ENCODE measurements at places on chromosomes 6 and 20. TPM values are rescaled to one million over a fixed set of nuclear protein-coding genes. Genes with fewer than 3 reads are reported as not detected.

NKX2-2 gene
- not detected for total RNA-seq

ADTRP gene
- 3.9 TPM for total RNA-seq

SMLR1 gene
- not detected for total RNA-seq

RBPJL gene
- total RNA-seq = not detected

EPHA7 gene
- not detected for total RNA-seq

WFDC5 gene
- not detected for total RNA-seq

TREM2 gene
- total RNA-seq = 0.73 TPM

GRCh38 chr6:130105996-130106704 lies 87.8 kb downstream of the L3MBTL3 start:
- no peak for DNase-seq

- no peak for DNase-seq
Observed at GRCh38 chr6:105069821-105070445, 109.9 kb downstream of the POPDC3 start.

DNA sequence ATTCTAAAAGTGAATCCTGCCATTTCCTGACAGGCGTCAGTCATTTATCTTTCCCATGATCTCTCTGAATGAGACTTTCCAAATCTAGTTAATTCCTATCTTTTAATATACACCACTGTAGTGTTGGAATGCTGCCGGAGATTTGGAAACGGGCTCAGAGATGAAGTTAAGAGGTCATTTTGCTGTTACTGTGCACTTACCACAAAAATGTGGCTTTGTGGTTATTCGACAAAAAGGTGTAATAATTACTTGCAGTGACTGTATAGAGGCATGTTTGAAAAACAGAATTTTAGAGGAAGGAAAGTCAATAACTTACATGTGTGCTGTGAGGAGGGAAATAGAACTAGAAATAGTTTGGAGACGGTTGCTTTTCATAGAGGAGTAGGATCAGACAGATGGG lies 460.2 kb upstream of the BTBD3 start:
- DNase-seq = no peak

GRCh38 chr6:128519931-128520435 lies 416 bp downstream of the PTPRK start:
- peak; percentile 12 for DNase-seq

DNA sequence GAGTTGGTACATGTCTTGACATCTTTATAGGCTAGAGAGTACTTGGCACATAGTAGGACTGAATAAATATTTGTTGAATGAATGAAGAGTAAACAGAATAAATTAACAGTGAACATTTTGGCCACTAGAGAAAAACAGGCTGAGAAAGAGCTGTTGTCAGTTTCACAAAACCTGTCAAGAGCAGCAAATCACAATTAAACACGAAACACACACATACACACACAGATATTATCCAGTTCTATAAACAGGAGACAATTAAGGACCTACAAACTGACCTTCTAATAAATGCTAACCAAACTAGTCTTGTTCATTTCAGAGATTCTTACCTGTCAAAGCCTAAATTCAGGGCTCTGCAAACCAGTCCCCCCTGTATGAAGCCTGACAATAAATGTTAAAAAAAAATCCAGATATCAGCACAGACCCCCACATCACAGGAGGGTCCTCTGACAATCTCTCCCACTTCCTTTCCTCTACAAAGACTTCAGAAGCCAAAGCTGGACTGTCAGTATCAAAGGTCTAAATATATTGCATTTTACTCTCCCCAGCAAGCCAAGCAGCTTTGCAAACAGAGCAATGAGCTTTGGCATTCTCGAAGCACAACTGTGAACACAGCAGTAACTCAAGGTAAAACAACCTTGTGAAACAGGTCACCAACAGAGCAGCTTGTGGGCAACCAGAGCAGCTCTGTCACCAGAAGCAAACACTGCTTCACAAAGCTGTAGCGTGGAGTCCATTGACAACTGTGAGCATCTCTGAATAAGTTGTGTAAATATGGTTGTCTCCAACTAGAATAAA lies 229.9 kb downstream of the TBXT start:
- DNase-seq = no peak

- peak; percentile 84 for DNase-seq
Observed at GRCh38 chr6:139291813-139292619, at the start of gene TXLNB. TSS of gene TXLNB (minus strand) at chr6:139291998. CDS start at chr6:139288899, 3,099 bp downstream.

DNA sequence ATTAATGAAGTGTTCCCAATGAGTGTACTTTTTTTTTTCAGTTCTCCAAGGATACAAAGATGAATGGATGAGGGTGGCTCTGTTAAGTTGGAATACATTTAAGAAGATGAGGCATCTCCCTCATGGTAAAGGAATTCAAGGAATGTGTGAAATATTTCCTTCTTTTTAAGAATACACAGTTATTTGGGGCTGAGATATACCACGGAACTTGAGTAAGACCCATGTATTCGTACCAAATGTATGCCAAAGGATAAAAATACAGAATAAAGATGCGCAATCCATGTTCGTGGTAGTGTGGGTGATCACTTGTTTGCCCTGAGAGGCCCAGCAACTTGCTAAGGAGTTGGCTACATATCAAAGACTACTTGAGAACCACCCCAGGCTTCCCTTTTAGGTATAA lies 164.2 kb upstream of the TCF21 start:
- DNase-seq = no peak

DNA sequence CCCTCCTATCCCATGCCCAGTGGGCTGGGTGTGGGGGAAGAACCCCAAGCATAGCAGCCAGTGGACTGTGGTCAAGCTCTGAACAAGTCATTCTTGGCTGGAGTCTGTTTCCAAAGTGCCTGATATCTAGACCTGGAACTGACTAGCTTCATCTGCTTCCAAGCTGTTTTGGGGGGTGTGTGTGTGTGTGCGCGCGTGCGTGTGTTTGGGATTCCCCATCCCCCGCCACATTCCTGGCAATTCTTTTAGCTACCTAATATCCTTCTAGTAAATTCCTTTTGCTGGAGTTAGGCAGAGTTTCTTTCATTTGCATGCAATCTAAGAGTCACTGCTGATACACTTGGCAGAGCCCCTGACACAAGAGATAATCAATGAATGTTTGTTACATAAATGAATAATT lies 7.8 kb downstream of the PAK5 start:
- DNase-seq = no peak

DNA sequence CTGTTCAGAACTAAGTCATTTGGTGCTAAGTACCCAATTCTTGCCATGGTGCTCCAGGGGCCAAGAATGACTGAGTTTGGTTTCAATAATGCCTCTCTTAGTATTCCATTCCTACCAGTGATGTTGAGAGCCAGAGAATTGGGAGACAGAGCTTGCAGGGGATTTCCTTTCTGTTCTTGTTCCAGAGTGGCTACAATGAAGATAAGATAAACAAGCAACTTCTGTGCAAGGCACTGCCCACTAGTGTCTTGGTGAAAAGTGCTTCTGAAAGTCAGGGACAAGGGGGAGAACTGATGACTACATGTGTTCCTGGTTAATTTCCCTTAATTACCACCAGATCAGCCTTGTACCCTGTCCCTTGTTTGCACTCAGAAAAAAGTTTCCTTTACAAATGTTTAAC lies 421.6 kb downstream of the BCKDHB start:
- no peak for DNase-seq

DNA sequence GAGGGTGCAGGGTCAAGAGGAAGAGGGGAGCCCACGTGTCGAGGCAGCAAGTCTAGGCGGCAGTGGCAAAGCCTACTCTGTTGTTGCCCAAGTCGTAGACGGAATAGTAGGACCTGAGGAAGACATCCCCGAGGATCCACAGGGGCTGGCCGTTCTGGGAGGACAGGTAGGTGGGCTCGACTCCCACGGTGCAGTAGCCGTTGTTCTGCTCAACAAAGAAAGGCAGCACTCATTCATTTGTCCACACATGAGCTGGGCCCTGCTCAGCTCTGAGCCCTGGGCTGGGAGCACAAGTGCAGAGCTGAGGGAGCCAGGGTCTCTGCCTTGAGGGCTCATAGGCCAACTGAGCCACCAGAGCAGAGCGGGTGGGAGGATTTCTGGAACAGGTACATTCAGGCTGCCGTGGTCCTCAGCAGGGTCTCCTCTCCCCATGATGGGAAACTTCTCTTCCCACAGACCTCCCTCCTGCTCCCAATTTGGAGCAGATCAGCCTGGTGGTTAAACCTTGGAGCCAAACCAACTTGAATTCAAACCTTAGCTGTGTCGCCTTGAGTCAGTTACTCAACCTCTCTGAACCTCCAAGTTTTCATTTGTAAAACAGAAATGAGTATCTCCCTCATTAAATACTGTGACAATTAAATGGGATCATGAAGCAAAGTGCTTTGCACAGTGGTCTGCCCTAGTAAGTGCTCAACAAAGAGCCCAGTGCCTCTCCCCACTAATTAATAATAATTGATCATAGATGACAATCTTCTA lies 1.6 kb upstream of the TFEB start:
- no peak for DNase-seq

- DNase-seq = no peak
Observed at GRCh38 chr6:141963543-141964295, 169.0 kb upstream of the GJE1 start.

GRCh38 chr20:8183526-8183925 lies 51.5 kb downstream of the PLCB1 start:
- DNase-seq = no peak

DNA sequence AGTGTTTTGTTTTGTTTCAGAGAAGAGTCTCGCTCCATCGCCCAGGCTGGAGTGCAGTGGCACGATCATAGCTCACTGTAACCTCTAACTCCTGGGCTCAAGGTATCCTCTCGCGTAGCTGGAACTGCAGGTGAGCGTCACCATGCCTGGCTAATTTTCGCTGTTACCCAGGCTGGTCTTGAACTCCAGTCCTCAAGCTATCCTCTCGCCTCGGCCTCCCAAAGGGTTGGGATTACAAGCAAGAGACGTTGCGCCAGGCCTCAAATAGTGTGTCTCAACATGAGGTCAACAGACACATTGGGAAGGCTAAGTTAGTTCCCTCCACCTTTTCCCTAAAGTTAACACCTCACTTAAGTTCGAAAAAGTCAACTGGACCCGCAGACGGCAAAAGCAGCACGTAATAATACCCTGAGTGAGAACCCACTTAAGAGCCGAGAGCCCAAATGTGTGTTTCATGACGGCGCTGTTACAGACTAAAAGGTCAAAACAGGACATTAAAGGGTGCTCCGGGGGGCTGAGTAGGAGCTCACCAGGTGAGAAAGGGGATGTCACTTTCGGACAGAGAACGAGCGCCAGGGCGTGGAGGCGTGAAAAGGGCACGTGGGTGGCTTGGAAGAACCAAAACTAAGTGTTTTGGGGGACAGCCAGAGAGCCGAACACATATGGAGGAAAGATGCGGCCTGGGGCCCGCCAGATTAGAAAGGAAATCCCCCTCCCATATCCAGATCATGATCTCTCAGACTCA lies 499 bp downstream of the TTI1 start:
- DNase-seq = peak; percentile 48

DNA sequence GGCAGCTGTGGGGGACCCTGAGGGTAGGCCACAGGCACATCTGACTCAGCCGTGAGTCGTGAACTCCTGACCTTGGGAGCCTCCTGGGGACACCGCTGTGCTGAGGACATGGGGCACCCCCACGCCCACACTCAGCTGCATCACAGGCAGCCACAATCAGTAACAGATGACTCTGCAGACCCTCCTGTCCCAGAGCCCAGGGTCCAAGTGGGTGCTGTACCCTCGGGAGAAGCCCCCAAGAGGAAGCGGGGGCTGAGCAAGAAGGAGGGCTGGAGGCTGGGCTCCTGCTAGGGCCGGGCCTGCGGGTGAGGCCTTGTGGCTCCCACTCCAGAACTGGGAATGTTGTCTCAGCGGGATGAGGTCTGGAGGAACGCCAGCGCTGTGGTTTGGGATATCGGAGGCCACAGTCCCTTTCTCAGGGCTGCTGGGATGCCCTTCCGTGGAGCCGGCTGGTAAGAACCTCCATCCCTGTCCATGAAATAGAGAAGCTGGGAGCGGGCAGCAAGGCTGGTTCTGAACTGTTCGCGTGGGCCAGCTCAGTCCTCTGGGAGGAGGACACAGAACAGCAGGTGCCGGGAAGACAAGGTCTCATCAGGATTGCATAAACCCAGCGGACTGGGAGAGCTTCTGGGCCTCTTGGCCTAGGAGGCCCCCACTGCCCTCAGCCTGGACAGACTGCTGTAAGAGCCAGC lies 3.1 kb upstream of the LAMA5 start:
- no peak for DNase-seq

GRCh38 chr6:24231438-24231977 lies 105.5 kb downstream of the NRSN1 start:
- no peak for DNase-seq

- DNase-seq = no peak
Observed at GRCh38 chr20:47019121-47019824, 124.6 kb downstream of the EYA2 start.

DNA sequence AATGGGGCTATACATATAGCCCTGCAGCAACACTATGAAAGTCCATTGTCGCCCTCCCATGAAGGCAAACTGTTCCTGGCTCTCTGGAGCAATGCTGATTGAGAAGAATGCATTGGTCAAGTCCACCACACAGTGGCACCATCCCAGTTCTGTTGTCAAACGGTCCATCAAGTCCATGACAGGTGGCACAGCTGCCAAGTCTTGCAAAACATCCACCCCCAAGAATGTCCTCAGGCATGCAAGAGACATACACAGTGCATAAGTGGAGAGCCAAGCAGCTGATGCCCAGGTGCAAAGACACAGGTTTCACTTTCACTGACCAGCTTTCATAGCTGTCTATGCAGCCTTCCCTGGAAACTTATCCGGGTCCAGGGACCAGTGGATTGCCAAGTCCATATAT lies 17.5 kb downstream of the ZNF391 start:
- no peak for DNase-seq

DNA sequence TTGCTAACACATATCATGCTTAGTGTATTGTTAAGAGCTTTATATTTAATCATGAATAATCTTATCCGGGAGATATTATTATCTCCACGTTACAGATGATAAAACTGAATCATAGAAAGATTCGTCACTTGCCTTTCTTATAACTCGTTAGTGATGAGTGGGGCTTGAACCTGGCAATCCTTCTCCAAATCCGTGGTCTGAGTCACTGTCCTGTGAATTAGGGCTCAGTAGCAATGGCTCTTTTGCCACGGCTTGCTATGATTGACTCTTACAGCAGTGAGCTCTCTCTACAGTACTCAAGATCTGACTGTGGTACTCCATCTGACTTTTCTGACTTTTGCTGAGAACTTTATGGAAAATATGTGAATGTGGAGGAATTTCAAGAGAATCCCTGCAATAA lies 246.9 kb downstream of the PACRG start:
- no peak for DNase-seq

DNA sequence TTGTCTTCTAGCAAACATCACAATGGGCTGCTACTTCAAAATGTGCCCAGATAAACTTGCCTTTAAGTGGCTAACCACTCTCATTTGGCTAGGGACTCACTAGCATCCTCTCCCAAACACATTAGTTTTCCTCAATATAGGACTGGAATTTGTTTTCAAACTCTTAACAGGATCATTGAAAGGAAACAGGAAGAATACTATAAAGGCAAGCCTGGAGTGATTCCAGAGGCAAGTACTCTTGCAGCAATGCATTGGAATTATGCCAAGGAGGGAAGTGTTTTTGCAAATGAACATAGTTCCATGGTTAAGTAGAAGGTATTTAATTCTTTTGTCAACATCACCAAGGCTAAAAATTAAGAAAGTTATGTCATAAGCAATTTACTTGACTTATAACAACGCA lies 12.2 kb downstream of the EPHA7 start:
- no peak for DNase-seq

GRCh38 chr6:142329486-142330113 lies 27.8 kb downstream of the ADGRG6 start:
- no peak for DNase-seq

GRCh38 chr20:44884907-44885391 lies 556 bp upstream of the YWHAB start:
- DNase-seq = no peak

GRCh38 chr6:41573985-41574384 lies 27.8 kb downstream of the FOXP4 start:
- no peak for DNase-seq

Data from CD8-positive, alpha-beta memory T cell (primary cell).